ENCODE measurements at places on chromosomes 4 and X.
A peak's percentile ranks its signal among the peaks of the same experiment; 100 is the strongest.

GRCh38 chr4:3851211-3851610 is 85.0 kb downstream of the ADRA2C start:
- H3K27ac ChIP-seq, result no peak overlapping the region
- H3K27me3 ChIP-seq, result no peaks in the 10 kb centered on the region
- H3K4me1 ChIP-seq, result no peaks in the 10 kb centered on the region
- no peak for DNase-seq
- no peaks in the 10 kb centered on the region for H3K36me3 ChIP-seq
- no peak overlapping the region for H3K4me3 ChIP-seq

DNA sequence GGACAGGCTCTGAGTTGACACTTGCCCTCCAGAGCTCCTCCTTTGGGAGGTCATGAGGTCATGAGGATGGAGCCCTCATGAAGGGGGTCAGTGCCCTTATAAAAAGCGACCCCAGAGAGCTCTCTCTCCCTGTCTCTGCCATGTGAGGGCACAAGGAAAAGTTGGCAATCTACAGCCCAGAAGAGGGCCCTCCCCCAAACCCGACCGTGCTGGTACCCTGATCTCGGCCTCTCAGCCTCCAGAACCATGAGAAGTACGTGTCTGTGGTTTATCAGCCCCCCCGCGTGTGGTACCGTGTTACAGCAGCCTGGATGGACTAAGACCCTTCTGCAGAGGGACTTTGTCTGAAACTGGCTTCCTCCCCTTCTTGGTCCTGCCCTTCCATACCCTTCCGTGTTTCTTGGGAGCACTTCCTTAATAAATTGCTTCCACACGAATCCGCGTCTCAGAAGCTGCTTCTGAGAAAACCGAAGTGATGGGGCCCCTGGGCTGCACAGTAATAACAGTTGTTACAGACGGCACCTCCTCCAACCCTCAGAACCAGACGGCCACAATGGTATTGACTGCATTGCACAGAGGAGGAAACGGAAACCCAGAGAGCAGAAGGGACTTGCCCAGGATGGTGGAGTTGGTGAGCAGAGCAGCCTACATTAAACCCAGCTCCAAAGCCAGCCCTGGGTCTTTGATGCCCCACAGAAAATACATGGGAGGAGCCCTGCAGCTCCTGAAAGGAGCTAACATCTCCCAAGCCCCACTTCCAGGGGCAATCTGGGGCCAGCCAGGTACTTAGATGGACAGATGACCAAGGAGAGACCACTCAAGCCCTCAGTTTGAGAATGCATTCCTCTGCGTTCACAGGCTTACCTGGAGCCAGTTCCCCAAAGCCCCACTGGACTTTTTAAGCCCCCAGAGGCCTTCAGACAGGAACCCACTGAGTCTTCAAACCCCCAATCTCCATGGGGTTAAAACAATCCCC is 242.7 kb downstream of the BCOR start:
- peaks cover 10% of the 10 kb centered on the region for H3K4me1 ChIP-seq
- no peaks in the 10 kb centered on the region for H3K27me3 ChIP-seq
- DNase-seq, result peak; percentile 70
- H3K27ac ChIP-seq, result peak overlapping the region; percentile 100
- H3K36me3 ChIP-seq, result no peaks in the 10 kb centered on the region

GRCh38 chrX:10634392-10635161 is 14.2 kb upstream of the MID1 start:
- H3K27ac ChIP-seq, result no peak overlapping the region
- H3K4me1 ChIP-seq, result no peaks in the 10 kb centered on the region
- no peaks in the 10 kb centered on the region for H3K36me3 ChIP-seq
- H3K4me3 ChIP-seq, result no peak overlapping the region
- no peaks in the 10 kb centered on the region for H3K27me3 ChIP-seq

DNA sequence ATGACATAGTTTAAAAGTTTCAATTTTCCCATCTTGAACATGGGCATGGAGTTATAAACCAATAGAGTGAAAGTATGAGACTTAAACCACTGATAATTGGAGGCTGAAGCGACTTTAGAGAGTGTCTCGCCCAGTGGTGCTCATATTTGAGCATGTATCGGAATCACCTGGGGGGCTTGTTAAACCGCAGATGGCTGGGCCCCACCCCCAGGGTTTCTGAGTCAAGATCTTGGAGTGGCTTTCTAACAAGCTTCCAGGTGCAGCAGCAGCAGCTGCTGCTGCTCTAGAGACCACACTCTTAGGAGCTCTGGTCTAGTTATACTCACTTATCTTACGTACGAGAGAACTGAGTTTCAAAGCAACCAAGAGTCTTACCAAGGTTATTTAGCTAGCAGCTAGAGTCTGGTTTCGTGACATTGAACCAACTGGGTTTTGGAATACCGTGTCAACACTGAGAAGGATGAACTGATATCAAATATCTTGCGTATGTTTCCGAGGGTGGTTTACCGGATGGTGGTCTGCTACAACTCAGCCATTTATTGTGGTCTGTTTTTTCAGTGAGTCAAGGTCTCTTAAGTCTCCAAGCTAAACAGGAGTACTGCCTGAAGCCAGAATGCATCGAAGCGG is 5.9 kb downstream of the PHEX start:
- H3K4me1 ChIP-seq, result no peaks in the 10 kb centered on the region
- no peak for DNase-seq
- no peaks in the 10 kb centered on the region for H3K36me3 ChIP-seq
- no peak overlapping the region for H3K4me3 ChIP-seq

DNA sequence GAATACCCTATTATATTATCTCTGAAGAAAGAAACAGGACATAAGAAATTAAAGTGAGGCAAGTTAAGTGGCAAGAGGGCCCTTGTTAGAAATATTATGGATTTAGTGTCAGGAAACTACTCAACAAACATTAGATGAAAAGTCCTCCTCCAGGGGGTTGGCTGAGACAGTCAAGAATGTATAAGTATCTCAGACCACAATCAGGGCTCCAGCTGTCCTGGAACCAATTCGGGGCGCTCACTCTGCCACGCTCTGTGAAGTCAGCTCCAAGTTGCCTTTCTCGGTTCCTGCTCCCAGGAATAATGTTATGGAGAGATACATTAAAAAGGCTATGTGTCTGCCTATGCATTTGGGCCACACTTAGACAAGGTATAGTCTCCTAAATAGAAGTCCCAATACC is 73.3 kb downstream of the RASGEF1B start:
- no peaks in the 10 kb centered on the region for H3K36me3 ChIP-seq
- H3K4me1 ChIP-seq, result no peaks in the 10 kb centered on the region
- H3K27me3 ChIP-seq, result no peaks in the 10 kb centered on the region
- no peak overlapping the region for H3K27ac ChIP-seq

DNA sequence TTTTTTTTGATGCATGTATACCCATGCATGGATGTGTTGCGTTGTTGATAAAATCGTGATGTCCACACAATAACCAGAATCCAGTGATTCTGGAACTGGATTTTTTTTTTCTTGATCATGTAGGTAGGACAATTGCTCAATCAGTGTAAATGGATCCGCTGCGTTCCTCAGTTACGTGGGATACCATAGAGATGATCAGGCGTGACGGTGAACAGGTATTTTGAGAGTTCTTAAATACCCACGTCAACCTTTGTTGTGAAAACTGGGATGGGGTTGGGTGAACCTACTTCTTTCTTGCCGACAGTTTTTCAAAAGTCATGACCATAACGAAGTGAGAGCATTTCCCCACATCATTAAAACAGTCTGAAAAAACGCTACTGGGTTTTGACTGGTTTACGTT is 913 bp upstream of the SMIM10L2A start:
- no peak overlapping the region for H3K27ac ChIP-seq
- no peaks in the 10 kb centered on the region for H3K4me1 ChIP-seq
- no peaks in the 10 kb centered on the region for H3K27me3 ChIP-seq
- no peaks in the 10 kb centered on the region for H3K36me3 ChIP-seq
- DNase-seq, result no peak
- H3K4me3 ChIP-seq, result no peak overlapping the region
